ENCODE measurements at places on chromosomes 7 and 10.

DNA sequence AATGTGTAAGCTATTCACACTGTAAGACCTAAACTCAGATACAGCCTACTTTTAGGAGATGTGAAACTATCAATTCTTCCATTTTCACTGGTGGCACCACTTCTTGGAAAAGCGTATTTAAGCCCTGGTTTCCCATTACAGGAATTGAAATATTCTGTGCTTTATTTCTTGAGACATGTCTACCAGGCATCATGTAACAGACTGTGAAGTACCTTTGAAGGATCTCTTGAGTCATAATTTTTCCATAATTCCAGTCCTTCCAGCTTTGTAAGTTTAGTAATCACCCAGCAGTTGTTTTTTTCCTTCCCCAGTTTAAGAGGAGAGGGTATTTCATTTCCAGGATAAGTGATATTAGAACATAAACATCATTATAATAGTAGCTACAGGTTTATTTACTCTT lies 186.0 kb upstream of the PRPS1L1 start:
- no peak for DNase-seq

- no peak for DNase-seq
Measured at GRCh38 chr7:126398285-126398684, 854.5 kb downstream of the GRM8 start.

DNA sequence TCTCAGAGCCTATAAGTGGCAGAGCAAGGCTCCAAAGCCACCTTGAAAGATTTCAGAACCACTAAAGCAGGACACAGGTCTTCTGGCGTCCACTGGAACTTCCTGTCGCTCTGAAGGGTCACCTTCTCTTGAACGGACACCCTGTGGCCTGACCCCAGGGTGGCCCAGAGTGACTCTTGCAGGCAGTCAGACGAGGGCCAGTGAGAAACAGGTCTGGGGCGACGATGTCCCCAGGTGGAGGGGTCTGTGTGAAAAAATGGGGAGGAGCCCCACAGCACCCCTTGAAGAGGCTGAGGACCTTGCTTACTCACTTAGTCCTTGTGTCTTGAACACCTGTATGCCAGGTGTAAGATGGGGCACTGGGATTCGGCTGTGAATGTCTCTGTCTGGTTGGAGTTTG lies 946 bp upstream of the RASGEF1A start:
- DNase-seq, result no peak

GRCh38 chr7:128164955-128165670 lies 76.0 kb upstream of the LEP start:
- DNase-seq, result no peak

DNA sequence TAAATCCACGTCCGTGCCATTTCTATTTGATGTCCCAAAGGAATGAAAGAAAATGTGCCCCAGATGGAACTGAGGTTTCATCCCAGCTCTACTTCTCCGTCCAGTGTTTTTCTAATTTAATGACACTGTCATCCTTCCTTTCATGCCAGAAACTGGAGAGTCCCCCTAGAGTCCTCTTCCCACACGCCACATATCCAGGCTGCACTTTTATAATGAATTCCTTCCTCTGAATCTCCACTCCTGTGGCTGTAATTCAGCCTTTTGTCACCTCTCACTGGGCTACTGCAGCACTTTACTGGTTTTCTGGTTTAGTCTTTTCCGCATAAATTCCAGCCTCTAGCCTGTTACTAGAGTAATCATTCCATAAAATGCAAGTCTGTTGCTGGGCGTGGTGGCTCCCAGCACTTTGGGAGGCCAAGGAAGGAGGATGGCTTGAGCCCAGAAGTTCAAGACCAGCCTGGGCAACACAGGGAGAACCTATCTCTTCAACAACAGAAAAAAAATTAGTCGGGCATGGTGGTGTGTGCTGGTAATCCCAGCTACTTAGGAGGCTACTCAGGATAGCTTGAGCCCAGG lies 142.6 kb upstream of the RHEB start:
- DNase-seq, result no peak

DNA sequence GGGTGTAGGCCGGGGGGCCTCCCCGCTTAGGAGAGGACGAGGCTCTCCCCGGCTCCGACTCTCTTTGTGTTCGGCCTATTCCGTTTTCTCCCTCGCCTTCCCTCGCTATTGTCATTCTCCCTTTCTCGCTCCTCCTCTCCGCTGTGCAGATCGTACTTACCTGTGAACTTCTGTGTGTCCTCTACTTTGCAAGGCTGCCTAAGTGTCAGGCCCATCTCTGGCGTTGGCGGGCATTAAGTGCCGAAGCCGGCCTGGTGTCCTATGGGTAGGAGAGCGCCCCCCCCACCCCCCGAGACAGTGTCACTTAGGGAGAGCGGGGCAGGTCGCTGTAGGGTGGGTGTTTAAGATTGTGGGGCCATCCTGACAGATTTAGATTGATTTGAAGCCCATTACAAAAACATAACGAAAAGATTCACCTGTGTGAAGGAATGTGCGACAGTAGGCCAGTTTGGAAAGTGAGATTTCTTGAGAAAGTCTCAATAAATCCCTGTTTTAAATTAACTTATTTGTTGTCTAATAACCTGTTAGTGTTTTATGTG lies 579 bp downstream of the RBM33 start:
- no peak for DNase-seq

DNA sequence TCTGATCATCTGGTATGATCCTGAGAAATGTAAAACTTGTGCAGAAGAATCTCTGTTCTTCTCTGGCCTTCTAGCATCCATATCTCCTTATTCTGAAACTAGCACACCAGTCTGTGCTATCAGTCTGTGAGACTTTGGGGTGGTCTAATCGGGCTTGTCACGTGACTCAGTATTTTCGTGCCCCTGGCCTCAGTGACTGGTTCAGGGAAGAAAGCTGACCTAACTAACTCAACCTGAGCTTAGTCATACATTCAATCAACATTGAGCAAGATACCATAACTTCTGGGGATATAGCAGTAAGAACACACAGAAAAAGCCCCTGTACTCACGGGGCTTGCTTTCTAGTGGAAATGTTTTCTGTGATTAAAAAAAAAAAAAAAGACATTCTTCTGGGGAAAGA lies 109.3 kb downstream of the DKK1 start:
- no peak for DNase-seq

DNA sequence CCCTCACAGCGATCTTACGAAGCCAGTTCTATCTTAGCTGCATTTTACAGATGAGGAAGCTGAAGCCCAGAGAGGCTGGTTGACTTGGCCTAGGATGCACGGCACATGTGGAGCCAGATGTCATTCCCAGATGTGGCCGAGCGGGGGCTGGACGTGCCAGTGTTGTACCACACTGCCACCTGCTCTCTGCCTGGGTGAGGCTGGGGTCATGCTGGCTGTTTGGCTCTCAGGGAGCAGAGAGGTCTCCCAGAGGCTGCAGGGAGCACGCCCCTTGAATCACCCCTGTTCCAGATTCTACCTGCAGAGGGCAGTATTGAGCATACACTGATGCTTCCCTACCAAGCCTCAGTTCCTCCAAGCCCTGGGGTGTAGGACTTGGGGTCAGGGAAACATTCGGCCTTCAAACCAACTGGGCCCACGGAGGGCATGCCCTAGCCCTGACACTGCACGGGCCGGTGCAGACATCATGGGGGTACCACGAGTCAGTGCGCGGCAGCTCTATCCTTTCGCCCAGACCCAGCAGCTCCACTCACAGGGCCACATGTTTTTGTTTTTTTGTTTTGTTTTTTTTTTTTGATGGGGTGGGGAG lies 3.8 kb upstream of the GTF2IRD1 start:
- DNase-seq, result no peak
